ENCODE measurements at places on chromosomes 13 and 19.

DNA sequence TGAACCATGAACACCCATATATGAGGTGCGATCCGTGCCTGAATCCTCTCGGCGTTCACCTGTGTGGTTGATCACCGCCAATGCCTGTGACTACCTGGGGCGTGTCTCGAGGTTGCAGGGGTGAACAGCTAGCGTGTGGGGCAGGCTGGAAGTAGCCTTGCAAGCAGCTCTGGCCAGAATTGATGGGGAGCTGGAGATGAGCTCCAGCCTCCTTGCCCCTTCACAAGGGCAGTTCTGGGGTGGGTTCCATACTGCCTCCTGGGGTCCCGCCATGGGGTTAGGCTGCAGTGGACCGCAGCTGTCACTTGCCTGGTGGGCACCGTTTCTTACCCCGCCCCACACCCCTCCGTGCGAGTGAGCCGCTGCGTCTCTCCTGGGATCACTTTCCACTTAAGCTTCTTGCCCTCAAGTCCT lies 154.5 kb upstream of the SOX1 start:
- DNase-seq: no peak

- no peak for DNase-seq
Measured at GRCh38 chr13:25335856-25336255, 34.4 kb downstream of the NUP58 start.

GRCh38 chr19:54682306-54682856 lies 19.6 kb downstream of the LILRB4 start:
- DNase-seq: no peak

DNA sequence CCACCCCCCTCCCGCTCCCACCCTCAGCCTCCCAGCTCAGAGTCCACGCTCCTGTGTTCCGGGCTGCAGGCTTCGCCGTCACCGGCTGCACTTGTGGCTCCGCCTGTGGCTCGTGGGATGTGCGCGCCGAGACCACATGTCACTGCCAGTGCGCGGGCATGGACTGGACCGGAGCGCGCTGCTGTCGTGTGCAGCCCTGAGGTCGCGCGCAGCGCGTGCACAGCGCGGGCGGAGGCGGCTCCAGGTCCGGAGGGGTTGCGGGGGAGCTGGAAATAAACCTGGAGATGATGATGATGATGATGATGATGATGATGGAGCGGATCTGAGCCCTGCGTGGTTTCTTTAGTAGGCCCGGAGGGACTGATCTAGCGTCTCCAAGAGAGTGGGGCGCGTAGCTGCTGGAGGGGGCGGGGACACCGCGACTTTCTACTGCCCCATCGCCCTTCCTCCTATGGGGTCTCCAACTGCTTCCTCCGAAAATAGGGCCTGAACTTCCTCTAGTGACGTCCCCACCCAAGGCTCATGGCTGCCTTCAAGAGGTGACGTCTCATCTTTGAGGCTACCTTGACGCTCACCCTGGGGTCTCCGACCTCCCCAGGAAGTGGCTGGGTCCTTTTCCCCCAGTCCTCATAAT lies 1.4 kb downstream of the RETN start:
- no peak for DNase-seq

GRCh38 chr19:3363841-3364500 lies 2.4 kb upstream of the NFIC start:
- DNase-seq: no peak

DNA sequence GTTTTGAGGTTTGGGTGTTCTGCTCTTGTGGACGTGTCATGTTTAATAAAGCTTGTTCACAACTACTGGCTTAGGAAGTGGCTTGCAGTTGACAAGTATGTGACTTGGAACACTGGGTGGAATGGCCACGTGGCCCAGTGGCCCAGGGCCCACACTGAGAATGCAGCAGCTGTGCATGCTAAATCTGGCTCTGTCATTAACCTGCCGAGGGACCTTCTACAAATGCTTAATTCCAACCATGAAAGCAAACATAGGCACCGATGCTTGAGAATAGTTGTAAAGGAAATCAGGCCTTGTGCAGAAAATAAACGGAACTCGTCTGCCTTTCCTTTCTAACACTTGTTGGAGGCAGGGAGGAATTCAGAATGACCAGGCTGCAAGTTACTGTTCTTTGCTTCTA lies 11.6 kb upstream of the CLDN10 start:
- DNase-seq: peak; percentile 30
